ENCODE measurements at places on chromosomes 6 and 20.

DNA sequence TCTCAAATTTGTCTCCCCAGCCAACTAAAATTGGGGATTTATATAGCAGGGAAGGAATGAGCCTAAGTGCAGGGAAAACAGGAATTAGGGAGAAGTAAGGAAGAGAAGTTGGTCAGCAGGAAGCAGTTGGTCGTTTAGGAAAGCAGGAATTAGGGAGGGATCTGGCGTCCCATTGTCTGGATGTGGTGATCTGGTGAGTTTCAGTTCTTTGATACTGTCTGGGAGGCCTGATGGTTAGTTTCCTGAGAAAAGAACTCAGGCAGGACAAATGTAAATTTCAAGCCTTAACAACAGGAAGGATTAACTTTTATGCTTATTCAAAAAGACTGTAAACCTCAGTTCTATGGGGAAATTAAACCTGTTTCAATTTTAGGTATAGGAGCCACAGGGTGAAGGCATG is 116.2 kb upstream of the PRL start:
- no peak for DNase-seq

DNA sequence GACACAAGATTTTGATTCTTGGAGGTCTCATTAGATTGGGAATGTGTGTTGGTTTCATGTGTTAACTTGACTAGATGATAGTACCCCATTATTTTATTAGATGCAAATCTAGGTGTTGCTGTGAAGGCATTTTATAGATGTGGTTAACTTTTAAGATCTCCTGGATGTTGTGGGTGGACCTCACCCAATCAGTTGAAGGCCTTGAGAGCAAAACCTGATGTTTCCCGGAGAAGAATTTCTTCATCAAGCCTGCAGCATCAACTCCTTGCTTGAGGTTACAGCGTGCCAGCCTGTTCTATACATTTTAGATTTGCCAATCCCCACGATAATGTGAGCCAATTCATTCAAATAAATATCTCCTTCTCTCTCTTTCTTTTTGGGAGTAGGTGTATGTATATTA is 66.8 kb upstream of the EXOC2 start:
- DNase-seq, result no peak

DNA sequence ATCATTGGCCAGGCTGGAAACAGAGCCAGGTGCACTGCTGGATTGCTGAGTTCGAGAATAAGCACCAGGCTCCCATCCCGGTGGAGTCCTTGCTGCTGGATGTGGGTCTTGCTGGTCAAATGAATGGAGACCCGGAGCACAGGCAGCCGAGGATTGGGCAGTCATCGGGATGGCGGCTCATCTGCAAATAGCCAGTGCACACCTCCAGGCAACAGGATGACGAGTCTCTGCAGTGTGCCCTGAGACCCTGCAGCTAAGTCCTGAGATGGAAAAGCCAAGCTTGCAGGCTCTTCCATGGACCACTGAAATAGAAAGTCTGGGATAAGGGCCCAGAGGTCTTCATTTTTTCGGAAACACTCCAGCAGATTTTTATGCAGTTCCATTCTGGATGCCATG is 143.5 kb downstream of the WDR27 start:
- no peak for DNase-seq

GRCh38 chr6:8157839-8158238 is 55.5 kb upstream of the EEF1E1 start:
- no peak for DNase-seq

GRCh38 chr20:21505810-21506530 is 7.9 kb downstream of the NKX2-2 start:
- DNase-seq, result no peak

GRCh38 chr6:14957355-14958059 is 288.4 kb upstream of the JARID2 start:
- DNase-seq, result no peak
